ENCODE measurements at places on chromosomes 7 and 10.

DNA sequence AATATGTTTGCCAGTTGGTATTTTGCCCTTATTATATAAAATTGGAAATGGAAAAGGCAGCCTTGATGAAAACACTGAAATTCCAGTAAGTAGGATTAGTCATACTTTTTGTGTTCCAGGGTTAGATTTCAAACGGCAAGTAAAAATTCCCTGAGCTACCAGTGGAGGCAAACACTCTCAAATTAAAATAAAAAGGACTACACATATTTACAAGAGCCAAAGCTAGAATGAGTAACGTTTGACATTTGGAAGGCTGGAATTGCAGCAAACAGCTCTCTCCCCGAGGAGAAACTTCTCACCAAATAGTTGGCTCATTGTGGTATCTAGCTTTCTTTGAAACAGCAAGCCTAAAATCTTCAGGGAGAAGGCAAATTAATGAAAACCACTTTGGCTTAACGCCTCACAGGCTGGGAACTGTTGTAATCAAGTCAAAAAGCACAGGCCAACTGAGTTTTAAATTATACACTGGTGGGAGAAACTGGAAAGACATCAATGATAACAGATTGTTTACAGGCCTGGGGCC is 288.4 kb downstream of the SNX13 start:
- DNase-seq: no peak

GRCh38 chr10:101725296-101726114 is 30.5 kb upstream of the FBXW4 start:
- no peak for DNase-seq

DNA sequence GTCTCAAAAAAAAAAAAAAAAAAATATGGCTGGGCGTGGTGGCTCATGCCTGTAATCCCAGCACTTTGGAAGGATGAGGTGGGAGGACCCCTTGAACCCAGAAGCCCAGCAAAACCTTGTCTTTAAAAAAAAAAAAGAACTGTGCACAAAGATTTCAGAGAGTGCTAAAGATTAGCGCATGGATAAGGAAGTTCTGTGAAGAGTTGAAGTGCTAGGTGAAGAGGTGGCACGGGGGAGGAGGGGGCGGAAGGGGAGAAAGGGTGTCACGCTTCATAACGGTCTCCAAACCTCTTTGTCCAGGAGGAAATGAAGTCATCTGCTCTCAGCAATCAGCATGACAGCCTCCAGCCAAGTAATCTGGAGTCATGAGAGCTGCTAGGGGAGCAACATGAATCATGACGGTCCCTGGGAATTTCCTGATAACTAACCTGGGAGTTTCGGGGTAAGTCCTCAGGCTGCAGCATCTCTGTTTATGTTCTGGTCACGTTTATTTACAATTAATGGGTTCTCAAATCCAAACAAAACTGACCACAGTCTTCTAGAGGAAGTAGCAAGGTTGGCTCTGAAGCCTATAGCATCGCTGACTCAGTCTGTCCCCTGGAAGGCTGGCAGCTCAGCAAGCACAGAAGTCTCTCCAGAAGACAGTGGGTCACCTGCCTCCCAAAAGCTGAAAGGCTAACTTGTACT is 1.9 kb upstream of the PLAU start:
- DNase-seq: no peak

DNA sequence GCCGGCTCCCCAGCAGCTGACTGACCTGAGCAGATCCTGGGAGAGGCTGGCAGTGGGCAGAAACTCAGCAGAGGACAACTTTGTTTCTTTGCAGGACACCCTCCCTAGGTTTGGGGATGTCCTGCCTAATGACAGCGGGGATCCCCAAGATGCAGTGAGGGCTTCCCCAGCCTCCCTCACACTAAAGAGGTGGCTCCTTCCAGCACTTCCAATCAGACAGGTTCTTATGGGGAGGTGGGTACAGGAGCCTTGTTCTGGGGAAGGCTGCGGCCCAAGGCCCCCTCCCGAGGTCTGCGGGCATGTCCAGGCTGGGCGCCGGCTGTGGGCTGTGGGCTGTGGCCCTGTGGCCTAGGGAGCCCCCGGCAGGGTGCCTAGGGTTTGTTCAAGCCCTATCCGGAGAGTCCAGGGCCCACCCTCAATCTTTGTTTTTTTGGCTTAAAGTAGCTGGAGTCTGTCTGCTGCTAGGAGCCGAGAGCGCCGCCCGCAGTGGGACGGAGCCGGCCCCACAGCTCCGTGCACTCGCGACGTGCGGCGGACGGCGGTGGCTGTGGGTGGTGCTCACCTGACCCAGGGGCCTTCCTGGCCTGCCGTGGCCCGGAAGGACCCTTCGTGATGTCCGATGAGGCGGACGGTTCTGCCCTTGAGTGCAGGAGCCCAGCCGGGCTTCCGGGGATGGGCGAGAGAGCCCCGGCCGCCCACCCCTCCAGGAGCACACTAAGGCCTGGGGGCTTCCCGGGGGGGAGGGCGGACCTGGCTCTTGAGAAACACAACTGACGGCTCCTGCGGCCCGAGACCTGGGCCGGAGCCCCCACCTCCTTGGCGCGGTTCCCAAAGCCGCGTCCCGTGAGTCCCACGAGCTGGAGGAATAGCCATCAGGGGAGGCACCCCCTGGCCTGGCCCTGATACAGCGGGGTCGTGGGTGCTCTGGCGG is 57.2 kb downstream of the PDGFA start:
- no peak for DNase-seq

DNA sequence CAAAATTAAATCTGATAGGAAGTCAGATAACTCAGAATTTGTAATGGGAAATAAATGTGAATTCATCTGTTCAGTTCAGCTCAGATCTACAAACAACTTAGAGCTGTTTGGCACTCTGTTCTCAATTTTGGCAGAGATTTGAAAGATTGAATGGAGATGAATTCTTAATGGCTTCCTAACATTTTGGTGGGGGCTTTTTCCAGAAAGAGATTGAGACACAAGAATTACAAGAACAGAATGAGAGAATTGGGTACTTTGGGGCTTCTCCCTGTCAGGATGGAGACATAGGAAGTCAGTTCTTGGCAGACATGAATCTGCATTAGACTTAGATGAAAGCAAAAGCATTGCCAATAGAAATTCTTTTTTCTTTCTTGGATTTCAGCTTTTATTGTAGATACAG is 39.0 kb upstream of the PTPRZ1 start:
- no peak for DNase-seq

DNA sequence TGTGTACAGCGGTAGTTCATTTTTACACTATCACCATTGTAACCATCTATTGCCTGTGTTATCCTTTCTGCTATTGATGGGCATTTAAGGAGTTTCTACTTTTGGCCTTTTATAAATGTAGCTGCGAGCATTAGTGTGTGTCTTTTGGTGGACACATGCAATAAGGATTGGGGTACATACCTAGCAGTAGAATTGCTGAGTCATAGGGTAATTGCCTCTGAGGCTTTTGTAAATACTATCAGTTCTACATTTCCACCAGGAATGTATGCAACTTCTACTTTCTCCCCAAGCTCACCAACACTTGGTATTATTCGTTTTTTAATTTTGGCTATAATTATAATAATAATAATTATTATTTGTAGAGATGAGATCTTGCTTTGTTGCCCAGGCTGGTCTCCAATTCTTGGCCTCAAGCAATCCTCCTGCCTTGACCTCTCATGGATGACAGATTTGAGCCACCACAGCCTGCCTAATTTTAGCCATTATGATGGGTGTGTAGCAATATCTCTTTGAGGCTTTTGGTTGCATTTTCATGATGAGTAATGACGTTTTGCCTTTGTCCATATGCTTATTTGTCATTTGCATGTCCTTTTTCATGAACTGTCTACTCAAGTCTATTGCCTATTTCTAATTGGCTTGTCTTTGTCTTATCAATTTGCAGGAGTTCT is 277.0 kb downstream of the ACTR3B start:
- no peak for DNase-seq

- DNase-seq: no peak
These were observed 92.6 kb upstream of the HECTD2 start for GRCh38 chr10:91317541-91317940.

DNA sequence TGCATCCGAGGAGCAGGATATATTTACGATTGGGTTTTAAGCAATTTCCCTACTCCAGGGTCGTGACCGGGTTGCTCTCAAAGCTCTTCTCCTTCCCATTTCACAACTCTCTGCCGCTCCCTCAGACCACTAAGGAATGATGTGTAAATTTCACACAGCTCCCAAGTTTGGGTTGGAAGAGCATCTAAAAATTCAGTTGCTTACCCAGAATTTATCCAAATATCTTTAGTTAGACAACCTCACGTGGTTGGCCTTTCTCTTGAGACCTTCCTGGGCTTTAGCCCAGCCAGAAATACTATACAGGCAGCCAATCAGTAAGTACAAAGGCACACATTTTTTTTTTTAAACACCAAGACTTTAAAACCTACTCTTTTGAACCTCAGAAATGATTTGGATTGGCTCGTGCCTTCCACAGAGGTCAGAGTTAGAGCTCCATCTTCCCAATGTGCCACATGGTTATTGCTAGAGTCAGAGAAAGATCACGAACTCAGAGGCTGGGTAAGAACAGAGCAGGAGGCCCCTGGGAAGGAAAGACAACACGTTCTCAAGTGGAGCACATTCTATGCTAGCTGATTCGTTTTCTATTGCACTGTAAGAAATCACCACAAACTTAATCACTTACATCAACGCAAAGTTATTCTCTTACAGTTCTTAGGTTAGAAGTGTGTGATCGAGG is 335.4 kb upstream of the MGMT start:
- no peak for DNase-seq

- DNase-seq: no peak
These were observed 136.9 kb upstream of the PRSS1 start for GRCh38 chr7:142612237-142612881.

- no peak for DNase-seq
These were observed 494 bp upstream of the CFAP43 start for GRCh38 chr10:104232613-104233102.

- peak; percentile 75 for DNase-seq
These were observed 45.4 kb downstream of the C10orf143 start for GRCh38 chr10:130065251-130065650.

- DNase-seq: no peak
These were observed 329.6 kb downstream of the XPNPEP1 start for GRCh38 chr10:109593682-109594081.

GRCh38 chr7:129557686-129558481 is 53.6 kb upstream of the NRF1 start:
- DNase-seq: no peak

DNA sequence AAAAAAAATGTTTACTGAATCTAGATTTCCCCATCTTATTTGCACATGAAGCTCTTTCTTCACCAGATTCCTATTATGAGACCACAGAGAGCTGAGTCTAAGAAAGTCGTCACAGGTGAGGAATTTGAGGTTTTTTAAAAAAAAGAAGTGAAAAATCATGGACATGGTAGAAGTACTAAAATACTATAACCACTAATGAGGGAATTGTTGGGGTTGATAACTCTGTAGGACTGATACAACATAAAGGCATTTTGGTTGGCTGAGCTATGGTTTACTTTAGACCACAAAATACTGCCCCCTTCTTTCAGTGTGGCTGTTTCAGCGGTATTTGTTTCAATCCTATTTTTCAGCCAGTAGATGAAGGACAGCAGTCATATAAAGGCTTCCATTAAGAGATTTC is 1111.3 kb downstream of the TYW1 start:
- DNase-seq: no peak

DNA sequence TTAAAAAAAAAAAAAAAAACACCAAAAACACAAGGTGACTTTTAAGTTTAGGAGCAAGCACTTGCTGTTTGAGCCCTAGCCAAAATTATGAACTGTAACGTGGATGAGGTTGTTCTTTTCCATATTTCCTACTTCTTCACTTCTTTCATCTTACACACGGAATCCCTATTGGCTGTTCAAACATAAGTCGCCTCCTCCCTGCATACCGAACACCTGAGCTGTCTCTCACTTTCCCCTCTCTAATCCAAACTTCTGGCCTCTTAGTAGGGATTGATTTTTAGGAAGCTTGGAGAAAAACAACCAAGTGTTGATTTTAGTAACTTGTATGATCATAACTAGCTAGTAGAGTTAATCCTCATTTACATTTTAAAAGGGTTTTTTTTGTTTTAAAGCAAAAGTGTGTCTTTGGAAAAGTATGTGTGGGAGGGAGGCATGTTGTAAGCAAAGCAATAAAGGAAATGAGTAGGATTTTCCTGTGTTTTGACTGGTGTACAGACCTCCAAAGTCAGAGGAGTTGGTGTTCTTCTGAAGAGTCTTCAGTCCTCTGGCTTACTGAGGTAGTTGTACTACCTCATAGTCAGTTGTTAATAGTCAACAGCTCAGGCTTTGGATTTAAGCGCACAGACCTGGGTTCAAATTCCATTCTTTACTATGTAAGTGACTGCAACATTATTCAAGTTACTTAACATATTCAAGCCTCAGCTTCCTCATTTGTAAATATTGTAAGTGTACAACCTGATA is 39.3 kb downstream of the RABGEF1 start:
- DNase-seq: no peak

GRCh38 chr7:148623586-148624282 is 33.2 kb downstream of the C7orf33 start:
- DNase-seq: no peak

GRCh38 chr7:55438085-55438756 is 73.1 kb downstream of the LANCL2 start:
- DNase-seq: peak; percentile 86

GRCh38 chr7:18153183-18153748 is 125.6 kb upstream of the PRPS1L1 start:
- DNase-seq: no peak

GRCh38 chr10:125030567-125031197 is 88.8 kb downstream of the ZRANB1 start:
- DNase-seq: no peak

- DNase-seq: no peak
These were observed 2.6 kb downstream of the ADCYAP1R1 start for GRCh38 chr7:31054608-31055278.

DNA sequence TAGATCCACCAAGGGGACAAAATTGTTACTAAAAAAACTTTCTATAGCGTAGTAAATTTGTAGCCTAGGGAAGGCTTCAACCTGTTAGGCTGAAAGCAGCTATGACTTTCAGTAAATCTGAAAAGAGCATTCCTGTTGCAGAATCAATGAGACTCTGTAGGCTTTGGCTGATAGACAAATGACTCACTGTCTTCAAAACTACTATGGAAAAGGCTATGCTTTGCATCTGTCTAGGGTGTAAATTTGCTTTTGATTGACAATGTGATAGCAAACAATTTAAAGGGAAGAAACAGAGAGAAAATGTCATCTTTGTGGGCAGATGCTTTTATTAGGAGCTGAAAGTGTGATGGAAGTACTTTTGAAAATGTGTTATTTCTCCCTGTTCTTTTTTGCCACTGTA is 60.6 kb downstream of the ARL5B start:
- no peak for DNase-seq

GRCh38 chr7:115356999-115357702 is 435.3 kb downstream of the MDFIC start:
- peak; percentile 13 for DNase-seq

DNA sequence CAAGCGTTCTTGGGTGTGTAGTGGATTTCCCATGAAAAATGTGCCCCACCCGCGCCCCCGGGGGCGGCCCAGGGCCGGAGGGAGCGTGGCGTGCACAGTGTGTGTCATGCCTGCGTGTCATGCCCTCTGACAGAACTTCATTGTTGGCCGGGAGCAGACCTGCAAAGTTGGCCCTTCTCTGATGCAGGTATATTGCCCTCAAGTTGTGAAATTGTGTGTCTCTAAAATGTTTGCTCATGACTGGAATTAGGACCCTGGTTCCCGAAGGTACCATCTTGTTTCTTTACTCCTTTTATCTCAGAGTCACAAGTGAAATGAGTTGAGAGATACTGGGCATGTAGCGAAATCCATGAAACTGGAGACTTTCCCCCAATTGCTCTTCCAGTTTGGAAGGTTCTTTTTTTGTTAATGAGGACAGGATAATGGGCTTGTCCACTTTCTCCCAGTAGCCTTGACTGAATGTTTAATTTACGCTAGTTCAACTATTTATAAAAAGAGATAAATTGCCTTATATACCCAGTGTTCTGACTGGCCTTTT is 26.2 kb downstream of the ADK start:
- DNase-seq: no peak

GRCh38 chr7:22653951-22654350 is 73.0 kb upstream of the IL6 start:
- DNase-seq: peak; percentile 75

All from NCI-H345 (cell line).